ENCODE measurements at places on chromosomes 2 and 18.
A peak's percentile ranks its signal among the peaks of the same experiment; 100 is the strongest.

DNA sequence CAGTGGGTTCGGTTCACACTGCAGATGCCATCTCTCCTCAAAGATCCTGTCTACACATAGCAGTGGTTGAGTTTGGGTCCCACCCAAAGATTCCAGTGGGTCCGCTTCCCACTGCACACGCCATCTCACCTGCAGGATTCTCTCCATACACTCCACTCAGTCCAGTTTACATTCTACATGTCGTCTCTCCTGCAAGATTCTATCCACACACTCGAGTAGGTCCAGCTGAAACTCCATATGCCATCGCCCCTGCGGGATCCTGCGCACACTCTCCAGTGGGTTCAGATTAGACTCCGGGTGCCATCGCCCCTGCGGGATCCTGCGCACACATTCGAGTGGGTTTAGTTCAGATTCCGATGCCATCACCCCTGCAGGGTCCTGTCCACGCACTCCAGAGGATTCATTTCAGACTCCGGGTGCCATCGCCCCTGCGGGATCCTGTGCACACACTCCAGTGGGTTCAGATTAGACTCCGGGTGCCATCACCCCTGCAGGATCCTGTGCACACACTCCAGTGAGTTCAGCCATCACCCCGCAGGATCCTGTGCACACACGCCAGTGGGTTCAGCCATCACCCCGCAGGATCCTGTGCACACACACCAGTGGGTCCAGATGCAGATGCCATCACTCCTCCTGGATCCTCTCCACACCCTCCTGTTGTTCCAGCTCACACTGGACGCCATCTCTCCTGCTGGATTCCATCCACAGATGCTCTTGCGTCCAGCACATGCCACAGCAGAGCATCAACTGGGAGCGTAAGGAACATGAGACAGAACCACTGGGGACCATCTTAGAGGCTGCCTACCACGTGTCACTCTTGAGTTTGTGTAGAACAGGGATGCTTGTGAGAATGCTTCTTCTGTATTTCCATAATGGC, 3.0 kb upstream of the PXDN start:
- DNase-seq: peak; percentile 67

- no peak for DNase-seq
These were observed 446.8 kb upstream of the MYT1L start for GRCh38 chr2:2777876-2778275.

GRCh38 chr2:169137924-169138323, 68.6 kb downstream of the DHRS9 start:
- no peak for DNase-seq

DNA sequence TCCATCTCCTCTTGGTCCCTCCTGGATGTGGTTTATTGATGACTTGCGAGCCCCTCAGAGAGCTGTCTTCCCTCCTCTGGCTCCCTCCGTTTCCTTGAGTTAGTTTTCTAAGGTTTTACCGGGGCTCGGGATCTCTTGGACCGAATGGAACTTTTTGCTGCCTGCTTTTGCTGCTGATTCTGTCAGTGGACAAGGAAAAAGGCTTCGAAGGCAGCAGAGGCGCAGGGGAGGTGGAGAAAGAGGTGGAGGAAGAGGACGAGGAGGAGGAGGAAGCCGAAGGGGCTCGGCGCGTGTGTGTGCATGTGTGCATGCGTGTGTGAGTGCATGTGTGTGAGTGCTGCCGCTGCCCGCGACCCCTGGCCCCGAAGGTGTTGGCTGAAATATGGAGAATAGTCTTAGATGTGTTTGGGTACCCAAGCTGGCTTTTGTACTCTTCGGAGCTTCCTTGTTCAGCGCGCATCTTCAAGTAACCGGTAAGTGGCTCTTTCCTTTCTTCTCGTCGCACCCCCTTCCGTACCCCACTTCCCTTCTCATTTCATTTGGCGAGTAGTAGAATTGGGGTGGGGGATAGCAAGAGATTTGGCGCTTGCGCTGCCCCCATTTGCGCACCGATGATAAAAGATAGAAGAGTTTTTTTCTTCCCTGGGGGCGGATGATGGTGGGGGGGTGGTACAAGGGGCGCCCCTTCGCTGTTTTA, 557 bp downstream of the DCC start:
- DNase-seq: no peak

DNA sequence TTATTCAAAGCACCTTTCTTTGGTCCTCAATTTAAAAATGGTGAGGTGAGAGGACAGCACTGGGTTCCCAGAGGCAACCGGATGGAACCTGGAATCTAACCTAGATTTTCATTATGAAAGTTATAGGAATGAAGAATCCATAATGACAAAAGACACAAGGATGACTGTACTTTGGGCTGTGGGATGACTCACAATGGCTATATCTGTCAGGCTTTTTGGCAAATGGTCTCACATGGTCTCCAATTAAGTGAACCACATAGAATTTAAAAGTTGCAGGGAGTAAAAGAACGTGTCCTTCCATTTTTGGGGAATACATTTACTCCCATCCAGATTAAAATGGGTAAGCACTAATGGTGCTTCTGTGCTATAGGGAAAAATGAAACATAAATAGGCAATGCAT, 31.8 kb upstream of the LYPD1 start:
- DNase-seq: no peak

DNA sequence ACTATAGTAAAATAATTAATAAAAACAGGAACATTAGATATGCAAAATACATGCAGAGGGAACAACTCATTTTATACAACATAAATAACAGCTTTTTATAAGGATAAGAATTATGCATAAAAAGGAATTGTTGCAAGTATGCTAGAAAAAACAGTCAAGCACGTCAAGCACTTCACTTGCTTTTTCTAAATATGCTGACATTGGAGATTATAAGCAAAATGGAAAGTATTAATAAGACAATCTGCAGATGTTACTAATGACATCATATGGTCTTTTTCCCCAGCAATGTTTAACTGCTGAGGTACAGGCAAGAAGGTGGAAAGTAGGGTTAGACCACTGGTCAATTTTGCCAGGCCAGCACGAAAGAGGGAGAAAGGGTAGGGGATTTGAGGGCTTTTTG, 111.7 kb downstream of the HIBCH start:
- DNase-seq: no peak

- DNase-seq: no peak
These were observed 550.3 kb upstream of the TNP1 start for GRCh38 chr2:217409949-217410680.

GRCh38 chr2:241499146-241499965, 9.0 kb downstream of the STK25 start:
- DNase-seq: no peak

DNA sequence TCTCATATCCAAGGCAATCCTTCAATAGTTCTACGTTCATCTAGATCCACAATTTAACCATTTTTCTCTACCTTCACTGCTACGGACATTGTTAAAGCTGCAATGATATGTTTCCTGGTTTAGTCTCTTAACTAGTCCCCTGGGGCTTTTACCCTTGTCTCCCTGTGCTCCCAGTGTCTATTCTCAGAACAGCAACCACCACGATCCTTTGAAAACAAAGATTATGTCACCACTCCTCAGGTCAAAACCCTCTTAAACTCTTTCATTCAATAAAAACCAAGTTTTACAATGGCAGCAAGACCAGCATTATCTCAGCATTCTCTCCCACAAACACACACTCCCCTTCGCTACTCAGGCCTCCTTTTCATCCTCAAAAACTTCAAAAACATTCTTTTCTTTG, 298.2 kb upstream of the CHST9 start:
- DNase-seq: no peak

DNA sequence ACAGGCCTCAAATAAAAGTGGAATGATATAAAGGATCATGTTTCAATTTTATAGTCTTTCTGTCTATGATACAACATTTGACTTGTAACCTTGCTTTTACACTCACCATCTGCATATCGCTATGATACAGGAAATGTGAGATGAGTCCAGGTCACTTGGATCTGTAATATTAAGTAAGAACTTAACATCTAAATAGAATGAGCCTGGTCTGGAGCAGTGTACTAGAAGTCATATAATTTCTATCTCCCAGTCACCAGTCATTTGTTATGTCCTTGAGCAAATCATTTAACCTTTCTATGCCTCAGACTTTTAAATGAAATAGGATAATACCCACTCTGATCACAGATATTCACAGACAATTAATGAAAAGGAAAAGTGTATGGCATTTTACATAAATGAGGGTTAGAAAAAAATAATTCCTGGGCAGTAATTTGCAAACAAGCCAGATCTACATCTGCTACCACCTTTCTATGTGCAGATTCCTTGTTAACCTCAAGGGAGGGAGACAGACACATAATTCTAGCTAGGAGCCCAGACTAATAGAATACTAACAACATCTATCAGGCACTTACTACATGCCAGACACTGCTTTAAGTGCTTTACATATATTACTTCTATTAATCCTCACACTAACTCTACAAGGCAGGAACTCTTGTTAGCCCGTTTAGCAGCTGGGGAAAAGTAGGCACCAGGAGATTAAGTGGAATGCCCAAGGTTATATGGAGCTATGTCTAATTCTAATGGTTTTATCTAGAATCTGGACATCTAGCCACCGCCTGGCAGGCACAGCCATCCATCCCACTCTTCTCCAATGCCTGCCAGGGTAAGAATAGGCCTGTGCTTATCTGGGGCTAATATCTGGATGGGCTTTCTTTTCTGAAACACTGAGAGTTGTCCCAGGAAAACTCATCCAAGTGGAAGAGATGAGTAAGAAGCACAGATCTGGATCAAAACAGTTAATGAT, 313.6 kb upstream of the CDH20 start:
- no peak for DNase-seq

DNA sequence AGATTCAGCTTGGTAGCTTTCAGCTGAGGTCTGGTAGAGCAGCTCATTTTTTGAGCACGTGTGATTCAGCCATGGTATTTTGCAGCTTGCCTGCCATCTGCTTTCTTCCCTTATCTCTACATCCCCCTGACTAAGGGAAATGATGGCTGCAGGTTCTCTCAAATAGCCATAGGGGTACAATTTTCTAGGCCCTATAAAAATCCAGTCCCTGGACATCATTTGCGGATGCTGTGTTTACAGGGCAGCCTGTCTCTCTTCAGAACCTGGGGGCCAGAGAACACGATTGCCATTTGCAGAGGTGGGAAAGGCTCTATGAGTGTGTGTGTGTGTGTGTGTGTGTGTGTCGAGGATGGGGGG, 442.7 kb upstream of the MEIS1 start:
- no peak for DNase-seq

GRCh38 chr2:205139822-205140463, 542.4 kb upstream of the NRP2 start:
- DNase-seq: no peak

- no peak for DNase-seq
These were observed 436.0 kb upstream of the CWC22 start for GRCh38 chr2:180442860-180443644.
